ENCODE measurements at places on chromosomes 1 and 21.

DNA sequence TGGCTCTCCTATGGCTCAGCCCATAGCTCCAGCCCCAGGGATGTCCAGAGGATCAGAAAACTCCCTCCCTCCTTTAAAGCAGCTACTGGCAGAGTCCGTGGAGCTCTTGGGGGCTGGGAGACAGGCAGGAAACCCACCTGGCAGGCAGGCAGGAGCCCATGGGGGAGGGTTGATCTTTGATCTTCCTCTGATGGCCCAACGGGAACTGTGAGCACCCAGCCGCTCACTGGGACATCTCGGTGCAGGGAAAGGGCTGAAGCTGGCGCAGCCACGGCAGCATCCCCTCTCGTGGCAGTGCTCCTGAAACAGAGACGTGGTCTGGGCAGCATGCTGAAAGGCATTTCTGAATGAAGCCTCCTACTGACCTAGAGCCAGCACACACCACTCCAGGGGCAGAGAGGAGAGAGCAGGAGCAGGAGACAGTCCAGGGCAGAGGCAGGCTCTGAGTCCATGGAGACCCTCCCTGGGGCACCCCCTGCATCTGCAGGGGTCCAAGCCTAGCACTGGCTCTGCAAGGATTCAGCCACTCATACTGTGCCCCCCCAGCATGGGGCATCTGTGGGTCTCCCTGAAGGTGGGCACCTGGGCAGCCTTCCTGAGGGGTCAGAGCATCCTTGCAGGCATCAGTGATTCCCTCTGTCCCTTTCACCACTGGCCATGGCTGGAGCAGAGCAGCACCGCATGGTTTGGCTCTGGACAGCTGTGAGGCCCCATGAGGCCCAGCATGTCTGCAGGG is 4.9 kb upstream of the SLX9 start:
- DNase-seq, result no peak

- DNase-seq, result no peak
Observed at GRCh38 chr1:25174363-25174729, 58.0 kb downstream of the SYF2 start.

DNA sequence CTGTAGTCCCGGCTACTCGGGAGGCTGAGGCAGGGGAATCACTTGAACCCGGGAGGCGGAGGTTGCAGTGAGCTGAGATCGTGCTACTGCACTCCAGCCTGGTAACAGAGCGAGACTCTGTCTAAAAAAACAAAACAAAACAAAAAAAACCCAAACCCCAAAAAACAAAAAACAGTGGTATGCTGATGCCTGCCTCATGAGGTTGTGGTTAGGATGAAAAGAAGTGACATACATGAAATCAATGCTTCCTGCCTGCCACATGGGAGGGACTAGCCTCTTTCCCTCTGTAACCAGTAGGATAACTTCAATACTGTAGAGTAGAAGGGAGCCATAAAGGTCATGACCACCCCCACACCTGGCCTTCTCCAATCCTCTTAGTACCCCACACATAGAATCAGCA is 55.2 kb downstream of the TENT5C start:
- DNase-seq, result no peak

GRCh38 chr1:110726755-110727154 is 52.0 kb upstream of the KCNA3 start:
- no peak for DNase-seq

DNA sequence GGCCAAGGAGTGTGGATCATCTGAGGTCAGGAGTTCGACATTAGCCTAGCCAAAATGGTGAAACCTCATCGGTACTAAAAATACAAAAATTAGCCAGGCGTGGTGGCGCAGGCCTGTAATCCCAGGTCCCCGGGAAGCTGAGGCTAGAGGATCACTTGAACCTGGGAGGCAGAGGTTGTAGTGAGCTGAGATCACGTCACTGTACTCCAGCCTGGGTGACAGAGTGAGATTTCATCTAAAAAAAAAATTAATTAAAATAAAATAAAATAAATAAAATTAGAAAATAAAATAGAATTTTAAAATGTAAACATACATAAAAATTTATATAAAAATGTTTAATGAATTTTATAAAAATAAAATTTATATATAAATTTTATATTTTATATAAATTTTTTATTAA is 5.8 kb upstream of the VPS26C start:
- DNase-seq, result no peak

Data from NCI-H187 (cell line).